D341Med (cell line): ENCODE measurements at places on chromosomes 4 and X.

DNA sequence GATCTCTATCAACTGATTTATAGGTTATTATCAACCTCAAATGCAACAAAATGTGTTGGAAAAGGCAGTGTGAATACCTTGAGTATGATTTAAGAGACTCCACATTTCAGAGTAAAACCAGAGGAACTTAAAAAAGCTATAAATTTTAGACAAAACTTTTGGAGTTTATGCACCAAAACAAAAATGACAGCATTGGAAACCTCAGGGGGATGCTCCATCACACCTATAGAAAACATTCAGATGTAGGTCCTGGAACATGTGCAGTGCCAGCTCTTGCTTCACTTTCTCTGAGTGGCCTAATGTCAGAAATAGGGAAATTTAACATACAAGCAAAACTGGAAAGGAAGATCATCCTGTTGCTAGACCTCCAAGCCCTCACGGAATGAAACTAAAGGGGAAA, 5.8 kb upstream of the VEGFC start:
- DNase-seq, result no peak

DNA sequence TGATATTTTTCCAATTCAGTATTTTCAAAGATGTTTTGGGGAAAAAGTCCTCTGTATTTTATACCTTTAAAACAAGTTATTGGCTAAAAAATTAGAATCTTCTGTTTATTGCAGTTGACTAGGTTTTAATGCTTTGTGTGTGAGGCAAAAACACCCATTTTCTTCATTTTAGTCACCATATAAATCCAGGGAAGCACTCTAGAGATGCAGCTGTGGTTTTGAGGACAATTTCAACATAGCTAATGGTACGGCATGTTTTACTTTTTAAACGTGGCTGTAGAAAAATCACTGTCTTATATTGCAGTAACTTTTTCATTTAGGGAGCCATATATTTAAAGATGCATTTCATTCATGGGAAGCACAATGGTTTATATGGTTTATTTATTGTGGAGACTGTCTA, 129.1 kb upstream of the PITX2 start:
- DNase-seq, result no peak

DNA sequence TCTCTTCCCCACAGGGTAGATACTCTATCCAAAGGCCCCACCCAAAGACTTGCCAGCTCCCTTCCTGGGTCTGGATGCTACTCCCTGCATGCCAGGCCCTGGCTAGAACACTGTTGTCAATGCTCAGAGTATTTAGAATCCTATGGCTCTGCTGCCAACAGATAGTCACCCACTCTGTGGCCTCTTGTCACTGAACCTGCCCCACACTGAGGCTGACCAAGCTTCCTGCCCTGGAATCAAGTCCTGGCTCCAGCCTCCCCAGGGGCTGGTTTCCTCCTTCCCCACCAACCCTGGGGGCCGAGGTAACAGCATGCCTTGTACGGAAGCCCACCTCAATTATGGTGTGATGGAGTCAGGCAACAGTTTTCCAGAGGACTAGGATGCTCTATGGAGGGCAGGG, 63.3 kb downstream of the EFNB1 start:
- no peak for DNase-seq

GRCh38 chr4:1072830-1073446, 40.4 kb downstream of the RNF212 start:
- peak; percentile 64 for DNase-seq

DNA sequence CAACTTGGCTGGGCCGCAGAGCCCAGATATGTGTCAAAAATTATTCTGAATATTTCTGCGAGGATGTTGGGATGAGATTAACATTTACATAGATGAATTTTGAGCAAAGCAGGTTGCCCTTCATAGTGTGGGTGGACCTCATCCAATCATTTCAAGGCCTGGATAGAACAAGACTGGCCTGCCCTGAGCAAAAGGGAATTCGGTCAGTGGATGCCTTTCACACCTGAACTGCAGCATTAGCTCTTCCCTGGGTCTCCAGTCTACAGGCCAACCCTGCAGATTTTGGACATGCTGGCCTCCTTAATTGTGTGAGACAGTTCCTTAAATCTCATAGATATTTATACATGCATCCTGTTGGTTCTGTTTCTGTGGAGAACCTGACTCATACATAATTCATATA, 32.4 kb upstream of the SLC10A4 start:
- no peak for DNase-seq

- no peak for DNase-seq
Measured at GRCh38 chrX:50456712-50457484, 13.7 kb downstream of the DGKK start.

GRCh38 chr4:7811536-7812191, 128.0 kb downstream of the AFAP1 start:
- DNase-seq, result no peak

DNA sequence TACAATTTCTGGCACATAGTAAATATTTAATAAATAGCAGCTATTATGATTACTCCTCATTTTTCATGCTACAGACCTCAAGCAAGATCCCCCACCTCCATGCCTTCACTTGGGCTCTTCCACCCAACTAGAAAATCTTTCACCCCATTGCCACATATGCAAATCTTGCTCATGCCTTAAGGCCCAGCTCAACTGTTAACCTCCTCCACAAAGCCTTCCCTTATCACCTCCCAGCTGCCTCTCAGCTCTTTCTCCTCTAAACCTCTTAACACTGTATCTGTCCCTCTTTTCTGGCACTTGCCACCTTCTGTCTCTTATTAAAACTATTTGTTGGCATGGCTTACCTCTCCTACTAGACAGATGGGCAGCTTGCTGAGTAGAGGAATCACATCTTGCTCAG, 51.5 kb downstream of the PJA1 start:
- DNase-seq, result peak; percentile 48

DNA sequence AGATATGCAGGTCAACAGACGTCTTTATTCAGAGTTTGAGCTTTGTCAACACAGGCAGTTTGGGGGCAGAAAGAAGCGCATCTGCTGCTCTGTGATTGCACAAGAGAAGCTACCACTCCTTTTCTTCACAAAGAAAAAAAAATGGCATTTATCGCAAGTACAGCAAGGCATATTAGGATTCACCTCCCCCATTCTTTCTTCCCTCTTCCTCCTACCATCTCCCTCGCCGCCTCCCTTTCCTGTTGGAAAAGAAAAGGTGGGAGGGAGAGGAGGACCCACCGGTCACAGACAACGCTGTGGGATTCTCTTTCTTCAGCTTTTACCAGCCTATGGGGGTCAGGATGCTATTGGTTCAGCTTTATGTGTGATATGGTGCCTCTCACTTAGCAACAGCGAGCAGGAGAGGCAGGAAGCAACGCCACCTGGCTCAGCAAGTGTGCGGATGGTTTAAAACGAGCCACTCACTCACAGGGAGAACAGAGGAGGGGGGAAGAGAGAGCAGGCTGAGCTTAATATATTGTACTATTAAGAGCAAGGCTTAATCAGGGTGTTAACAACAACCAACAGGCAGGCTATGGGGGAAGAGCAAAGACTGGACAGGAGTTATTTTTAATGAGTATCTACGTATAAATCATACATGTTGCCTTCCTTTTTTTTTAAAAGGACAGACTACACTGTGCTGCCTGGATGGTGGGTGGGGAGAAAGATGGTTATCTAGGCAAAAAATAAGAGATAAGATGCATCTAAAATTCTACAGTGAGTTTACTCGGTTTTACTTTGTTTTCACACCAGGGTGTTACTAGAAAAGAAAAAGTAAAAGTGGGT, 104.7 kb downstream of the MAML3 start:
- peak; percentile 80 for DNase-seq

DNA sequence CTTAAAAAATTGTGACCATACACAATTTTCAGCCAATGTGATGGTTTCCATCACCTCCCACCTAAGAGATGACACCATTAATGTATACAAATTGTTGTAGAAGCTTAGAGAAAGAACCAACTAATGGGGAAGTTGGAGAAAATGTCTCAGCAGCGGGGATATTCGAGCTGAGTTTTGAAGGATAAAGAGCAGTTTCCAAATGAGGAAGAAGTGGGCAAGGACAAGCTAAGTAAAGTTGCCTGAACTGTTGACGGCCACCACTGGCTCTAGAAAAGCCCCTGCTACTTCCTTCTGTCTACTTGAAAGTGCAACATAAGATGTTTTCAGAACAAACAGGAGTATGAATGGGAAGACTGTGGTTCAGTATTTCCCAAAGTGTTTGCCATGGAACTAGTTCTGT, 92.0 kb downstream of the CHRNA9 start:
- no peak for DNase-seq

GRCh38 chr4:182248295-182248694, 5.1 kb downstream of the TENM3 start:
- DNase-seq, result no peak

GRCh38 chrX:150899191-150899757, 806 bp upstream of the CD99L2 start:
- DNase-seq, result peak; percentile 26

- DNase-seq, result peak; percentile 25
Measured at GRCh38 chrX:100512471-100512870, 72.3 kb upstream of the TNMD start.

GRCh38 chr4:184448821-184449220, 25.5 kb downstream of the IRF2 start:
- DNase-seq, result no peak

- DNase-seq, result no peak
Measured at GRCh38 chr4:6308899-6309643, 39.4 kb downstream of the WFS1 start.

DNA sequence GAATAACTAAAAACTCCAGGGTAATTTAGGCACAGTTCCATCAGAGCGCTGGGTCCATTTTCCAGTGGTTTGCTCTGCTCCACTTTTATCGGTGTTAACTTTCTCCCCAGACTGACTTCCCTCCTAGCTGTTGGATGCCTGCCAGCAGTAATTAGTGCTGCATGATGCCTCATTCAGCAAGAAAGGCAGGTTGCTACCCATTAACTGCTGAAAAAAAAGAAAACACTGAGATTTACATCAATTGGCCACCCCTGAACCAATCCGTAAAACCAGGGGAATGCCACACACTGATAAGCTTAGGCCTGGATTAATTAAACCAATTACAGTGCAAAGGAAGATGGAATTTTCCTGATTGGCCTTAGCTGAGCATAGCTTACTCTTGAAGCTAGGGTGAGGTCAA, 182.4 kb upstream of the CXXC4 start:
- DNase-seq, result no peak

GRCh38 chrX:84339507-84340364, 151.7 kb upstream of the RPS6KA6 start:
- DNase-seq, result peak; percentile 2

DNA sequence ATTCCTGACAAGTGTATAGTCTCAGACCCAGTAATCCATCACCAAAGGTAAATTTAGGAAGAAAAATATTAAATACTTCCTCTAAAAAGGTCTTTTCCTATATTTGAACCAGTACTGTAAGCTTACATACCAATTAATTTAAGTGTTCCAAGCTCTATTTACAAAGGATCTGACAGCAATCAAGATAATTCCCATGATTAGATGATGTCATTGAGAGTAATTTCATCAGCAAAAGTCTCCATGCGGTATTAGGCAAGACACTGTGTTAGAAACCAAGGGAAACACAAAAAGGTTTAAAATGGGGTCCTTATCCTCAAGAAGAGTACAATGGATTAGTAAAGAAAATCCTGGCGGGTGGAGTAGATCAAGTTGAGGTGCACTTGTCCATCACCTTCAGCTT, 198.5 kb downstream of the PRDM5 start:
- peak; percentile 32 for DNase-seq

- no peak for DNase-seq
Measured at GRCh38 chrX:57595381-57595811, 3.6 kb downstream of the ZXDB start.

- no peak for DNase-seq
Measured at GRCh38 chr4:34170946-34171345, 2073.4 kb downstream of the ARAP2 start.

DNA sequence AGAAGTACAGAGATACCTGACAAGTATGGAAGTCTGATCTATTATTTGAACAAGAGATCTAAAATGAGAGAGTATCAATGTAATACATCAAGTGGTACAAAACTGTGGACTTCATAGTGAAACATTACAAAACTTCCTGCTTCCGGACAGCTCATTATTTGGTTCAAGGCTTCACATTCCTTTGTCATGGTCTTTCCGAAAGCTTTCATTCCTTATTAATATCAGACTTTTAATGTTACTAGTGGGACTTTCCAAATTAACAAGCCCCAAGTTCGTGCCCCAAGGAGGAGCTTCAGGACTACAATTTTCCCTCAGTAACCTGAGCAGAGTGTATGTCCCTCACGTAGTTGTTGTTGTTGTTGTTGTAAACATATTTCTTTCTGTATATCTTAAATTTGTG, 1.2 kb downstream of the CHIC2 start:
- DNase-seq, result no peak

- DNase-seq, result no peak
Measured at GRCh38 chr4:78199984-78200383, 142.9 kb downstream of the FRAS1 start.

GRCh38 chr4:124135409-124135813, 577.1 kb downstream of the ANKRD50 start:
- DNase-seq, result no peak

DNA sequence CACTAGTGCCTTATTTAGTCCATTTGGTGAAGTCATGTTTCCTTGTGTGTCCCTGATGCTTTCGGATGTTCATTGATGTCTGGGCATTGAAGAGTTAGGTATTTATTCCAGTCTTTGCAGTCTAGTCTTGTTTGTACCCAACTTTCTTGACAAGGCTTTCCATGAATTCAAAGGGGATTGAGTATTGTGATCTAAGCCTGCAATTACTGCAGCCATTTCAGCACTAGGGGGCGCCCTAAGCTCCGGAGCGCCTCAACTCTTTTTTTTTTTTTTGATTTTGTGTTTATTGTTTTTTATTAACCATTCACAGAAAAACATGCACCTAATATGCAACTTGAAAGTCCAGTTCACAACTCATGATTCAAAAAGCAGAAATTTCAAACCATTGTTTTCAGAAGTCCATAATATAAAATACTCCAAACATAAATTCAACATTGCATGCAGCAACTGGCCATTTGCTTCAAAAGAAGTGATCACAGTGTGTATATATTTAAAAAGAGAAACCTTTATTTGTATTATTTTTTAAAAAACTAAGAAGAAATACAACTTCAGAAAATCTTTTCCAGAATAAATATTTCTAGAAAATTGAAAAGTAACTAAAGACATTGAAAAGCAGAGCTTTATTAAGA, 59.2 kb downstream of the PTPN13 start:
- DNase-seq, result no peak

GRCh38 chr4:26084414-26084813, 170.4 kb downstream of the SMIM20 start:
- no peak for DNase-seq
